Stimulated activated CD8-positive, alpha-beta memory T cell treated with anti-CD3 and anti-CD28 coated beads, Interleukin-4, amount 100 ng/mL, for 4 hours (primary cell): ENCODE measurements at places on chromosomes 4 and X.

GRCh38 chr4:40547789-40548132, 81.9 kb downstream of the RBM47 start:
- no peak for DNase-seq

DNA sequence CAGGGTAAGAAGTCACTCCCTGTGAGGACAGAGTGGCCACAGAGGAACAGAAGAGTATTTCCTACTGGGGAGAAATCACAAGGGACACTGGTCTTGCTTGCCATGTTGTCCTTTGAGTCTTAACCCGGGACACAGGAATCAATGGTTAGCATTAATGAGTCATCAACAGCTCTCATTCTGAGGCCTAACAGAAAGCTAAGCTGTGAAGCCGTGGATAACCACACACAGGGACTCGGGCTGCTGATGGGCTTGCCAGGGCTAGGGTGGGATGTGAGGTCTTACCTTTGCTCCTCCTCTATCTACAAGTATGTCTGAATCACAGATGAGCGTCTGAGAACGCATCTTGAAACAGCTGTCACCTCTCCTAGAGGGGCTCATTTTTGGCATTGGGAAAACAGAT, 22.2 kb downstream of the HELT start:
- DNase-seq: no peak

DNA sequence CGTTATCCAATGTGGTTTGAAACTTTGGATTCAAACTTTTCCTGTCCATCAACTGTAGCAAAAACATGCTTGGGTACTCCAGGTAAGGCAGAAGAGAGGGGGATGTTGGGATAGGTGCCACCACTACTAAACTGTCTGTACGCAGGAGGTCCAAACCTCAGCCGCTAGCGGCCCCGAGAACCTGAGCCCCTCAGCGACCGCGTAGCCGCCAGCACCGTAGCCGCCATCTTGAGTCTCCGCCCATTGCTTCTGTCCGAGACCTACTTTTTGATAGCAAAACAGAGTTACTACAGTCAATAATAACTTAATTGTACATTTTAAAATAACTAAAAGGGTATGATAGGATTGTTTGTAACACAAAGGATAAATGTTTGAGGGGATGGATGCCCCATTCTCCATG, 119.9 kb upstream of the GRID2 start:
- DNase-seq: no peak

- DNase-seq: no peak
Measured at GRCh38 chr4:35972814-35973213, 271.5 kb downstream of the ARAP2 start.

DNA sequence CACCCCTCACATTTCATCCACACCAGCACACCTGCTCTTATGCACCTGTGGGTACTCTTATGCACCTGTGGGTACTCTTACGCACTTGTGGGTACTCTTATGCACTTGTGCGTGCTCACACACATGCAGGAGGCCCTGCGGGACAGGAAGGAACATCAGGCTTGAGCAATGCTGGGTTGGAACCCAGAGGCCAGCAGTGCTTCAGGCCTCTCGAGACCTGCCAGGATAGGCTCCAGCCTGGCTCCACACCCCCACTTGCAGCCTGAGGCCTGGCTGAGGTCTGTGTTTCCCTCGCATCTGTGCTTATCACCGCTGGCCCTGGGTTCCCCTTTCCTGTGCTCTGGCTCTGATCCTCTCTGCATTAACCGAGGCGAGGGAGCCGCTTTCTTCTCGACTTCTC, 34.7 kb downstream of the SORCS2 start:
- DNase-seq: no peak

- no peak for DNase-seq
Measured at GRCh38 chr4:173024203-173024602, 144.4 kb upstream of the GALNT7 start.

GRCh38 chrX:46912098-46912602, at the start of gene JADE3:
JADE3 (plus strand) TSS chrX:46912421; CDS start chrX:46984895, 72,474 bp downstream.
- no peak for DNase-seq

GRCh38 chrX:49949961-49950360, 27.6 kb downstream of the CLCN5 start:
- DNase-seq: no peak
